Left renal pelvis (tissue), 4 donors: ENCODE measurements at places on chromosomes 1 and 21.

DNA sequence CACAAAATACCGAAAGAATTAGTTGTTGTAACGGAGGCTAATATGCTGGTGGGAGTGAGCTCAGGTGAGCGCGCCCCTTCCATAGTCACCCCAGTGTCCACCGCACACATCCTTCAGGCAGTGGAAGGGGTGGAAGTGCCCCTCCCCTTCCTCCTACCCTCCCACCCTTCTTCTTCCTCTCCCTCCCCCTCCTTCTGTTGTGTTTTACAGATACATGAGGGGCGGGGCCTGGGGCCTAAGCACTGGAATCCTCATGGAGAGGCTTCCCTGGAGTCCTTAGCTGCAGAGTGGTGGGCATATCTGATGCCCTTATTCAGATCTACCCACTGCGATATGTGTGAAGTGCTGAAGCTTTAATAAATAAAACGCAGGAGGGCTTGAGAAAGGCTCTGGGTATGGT is 10.3 kb upstream of the ADARB1 start:
- no peak for DNase-seq

GRCh38 chr1:242185731-242186130 is 186.8 kb upstream of the MAP1LC3C start:
- DNase-seq, result no peak

DNA sequence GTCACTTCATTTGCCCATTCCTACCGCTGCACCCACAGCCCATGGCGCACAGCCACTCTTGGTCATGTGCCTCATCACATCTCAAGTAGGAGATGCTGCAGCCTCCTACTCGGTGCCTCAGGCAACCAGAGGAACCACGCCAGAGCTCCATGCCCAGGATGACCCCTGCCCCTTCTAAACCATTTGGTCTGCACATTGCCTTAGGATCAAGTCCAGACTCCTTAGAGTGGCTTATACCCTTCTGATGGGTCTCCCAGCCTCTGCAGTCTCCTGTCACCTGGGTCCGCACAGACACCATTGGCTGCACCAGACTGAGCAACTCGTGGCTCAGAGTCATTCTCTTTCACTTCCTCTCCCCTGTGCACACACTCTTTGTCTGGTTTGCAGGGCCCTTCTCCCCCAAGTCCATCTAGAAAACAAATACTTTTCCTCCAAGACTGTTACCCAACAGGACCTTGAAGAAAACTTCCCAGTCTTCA is 2.2 kb upstream of the ADORA3 start:
- DNase-seq, result no peak

DNA sequence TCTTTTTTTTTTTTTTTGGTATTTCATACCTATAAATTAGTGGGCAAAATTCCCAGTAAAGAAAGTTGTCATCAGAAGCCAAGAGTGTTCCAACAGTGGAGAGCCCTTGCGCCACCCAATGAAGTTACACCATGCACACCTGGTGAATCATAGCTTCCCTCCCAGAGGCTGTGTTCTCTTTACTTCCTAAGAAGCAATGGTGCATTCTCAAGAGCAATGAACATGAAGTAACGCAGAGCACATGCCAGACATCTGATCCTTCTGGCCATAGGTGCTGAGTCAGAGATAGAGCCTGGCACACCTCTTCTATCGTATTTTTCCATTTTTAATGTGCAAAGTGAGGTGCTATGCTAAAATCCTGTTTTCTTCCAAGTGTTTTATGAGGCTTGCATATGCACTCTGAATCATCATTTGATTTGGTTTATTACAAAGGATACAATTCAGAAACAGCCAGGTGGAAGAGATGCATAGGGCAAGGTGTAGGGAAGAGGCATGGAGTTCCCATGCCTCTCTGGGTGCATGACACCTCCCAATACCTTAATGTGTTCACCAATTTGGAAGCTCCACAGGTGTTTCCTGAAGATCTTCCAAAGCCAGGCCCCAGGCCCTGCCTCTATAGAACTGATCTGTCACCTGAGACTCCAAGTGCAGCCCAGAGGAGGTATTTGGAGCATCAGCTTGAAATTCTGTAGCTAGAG is 408.0 kb downstream of the SIPA1L2 start:
- DNase-seq, result no peak

GRCh38 chr21:25396135-25396711 is 211.1 kb downstream of the MRPL39 start:
- no peak for DNase-seq

GRCh38 chr21:45576838-45577737 is 34.8 kb upstream of the SLC19A1 start:
- DNase-seq, result no peak
